ENCODE measurements at places on chromosomes 4 and X. TPM values are rescaled to one million over a fixed set of nuclear protein-coding genes. Genes with fewer than 3 reads are reported as not detected.

EDA gene
- 1.2 TPM for total RNA-seq

- DNase-seq: no peak
Measured at GRCh38 chr4:54707406-54707805, 49.6 kb downstream of the KIT start.

GRCh38 chrX:119235872-119236622 lies at the start of gene PGRMC1:
TSS of gene PGRMC1 (plus strand) at chrX:119236285. CDS start at chrX:119236364, 79 bp downstream.
- DNase-seq: peak; percentile 84

- DNase-seq: no peak
Measured at GRCh38 chr4:32932156-32932555, 2212.0 kb downstream of the PCDH7 start.

DNA sequence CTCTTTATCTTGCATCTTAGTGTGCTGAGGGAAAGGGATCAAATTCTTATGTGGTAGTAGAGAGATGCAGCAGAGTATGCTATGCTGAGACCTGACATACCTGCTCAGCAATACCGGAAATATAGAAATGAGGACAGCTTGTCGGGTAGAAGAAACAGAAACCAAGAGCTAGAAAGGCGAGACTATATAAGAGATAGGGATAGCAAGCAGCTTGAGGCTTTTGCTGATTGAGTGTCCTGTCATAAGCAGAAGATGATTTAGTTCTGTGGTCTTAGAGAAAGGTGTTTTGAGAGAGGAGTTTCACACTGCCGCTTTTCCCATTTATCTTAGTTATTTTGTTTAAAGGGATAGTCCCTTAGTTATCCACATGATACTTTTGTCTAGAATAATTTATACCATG lies 31.7 kb downstream of the USP9X start:
- DNase-seq: no peak

DNA sequence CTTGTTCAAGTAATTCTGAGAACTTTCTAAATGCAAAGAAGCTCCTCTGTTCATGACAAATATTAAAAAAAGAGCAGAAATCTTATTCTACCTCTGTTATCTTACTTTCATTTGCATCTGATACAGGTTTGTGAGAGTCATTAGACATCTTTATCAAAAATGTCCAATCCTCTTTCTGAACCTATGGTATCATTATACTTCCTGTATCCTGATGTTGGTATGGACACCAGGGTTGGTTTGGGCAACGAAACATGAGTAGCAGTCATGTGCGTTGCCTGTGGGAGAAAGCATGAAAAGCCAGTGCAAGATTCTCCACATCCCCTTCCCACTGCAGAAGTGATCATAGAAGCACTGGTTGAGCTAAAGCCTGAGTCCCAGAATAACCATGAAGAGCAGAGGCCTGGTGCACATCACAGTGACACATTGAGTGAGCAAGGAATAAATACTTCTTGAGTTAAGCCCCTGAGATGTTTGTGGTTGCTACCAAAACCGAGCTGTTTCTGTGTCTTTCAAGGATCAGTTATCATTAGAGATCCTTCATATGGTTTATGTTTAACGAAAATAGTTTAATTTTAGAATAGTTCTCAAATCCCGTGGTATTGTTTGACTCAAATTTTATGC lies 197.2 kb downstream of the BANK1 start:
- DNase-seq: no peak

DNA sequence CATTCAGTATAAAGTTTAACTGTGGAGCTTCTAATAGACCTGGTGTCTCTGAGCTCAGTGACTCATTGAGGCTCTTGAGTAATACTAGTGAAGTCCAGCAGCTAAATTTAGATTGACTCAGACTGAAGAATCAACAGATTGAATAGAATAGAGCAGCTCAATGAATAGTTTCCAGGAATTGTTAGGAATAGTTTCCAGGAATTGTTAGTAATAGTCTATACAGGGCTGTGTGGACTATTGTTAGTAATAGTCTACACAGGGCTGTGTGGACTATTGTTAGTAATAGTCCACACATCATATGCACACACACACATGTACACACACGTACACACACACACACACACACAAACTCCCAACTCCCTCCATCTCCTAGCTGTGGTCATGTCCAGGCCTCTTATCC lies 3.0 kb downstream of the GIMD1 start:
- no peak for DNase-seq

TNMD gene
- total RNA-seq: not detected

DNA sequence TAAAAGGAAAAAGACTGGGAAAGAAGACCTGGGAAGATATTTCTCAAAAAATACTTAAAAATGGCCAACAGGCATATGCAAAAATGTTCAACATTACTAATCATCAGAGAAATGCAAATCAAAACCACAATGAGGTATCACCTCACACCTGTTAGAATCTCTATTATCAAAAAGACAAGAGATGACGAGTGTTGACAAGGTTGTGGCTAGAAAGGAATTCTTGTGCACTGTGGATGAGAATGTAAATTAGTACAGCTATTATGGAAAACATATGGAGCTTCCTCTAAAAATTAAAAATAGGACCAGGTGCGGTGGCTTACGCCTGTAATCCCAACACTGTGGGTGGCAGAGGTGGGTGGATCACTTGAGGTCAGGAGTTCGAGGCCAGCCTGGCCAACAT lies 50.0 kb downstream of the C4orf46 start:
- DNase-seq: no peak

GRCh38 chrX:24225265-24225664 lies 75.7 kb downstream of the ZFX start:
- DNase-seq: no peak

ARAF gene
- 18.4 TPM for total RNA-seq

DNA sequence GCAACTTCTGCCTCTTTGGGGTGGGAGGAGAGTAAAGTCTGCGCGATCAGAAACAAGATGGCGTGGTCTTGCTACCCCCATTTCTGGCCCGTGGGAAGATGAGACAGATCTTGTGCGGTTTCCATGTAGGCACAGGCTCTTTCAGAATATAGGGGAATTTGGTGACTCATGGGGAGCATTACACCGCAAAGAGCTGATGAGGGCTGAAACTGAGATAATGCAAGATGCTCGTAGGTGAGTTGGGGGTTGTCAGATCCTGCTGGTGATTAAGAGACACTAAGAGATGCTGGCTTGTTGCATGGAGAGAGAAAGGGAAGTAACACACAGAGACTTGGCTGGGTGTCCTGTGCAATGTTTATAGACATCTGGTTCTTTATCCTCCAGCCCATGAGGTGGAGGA lies 1.5 kb downstream of the EVC start:
- DNase-seq: peak; percentile 92

FAT1 gene
- total RNA-seq: 50.2 TPM

GPC4 gene
- total RNA-seq: 1.3 TPM

- DNase-seq: no peak
Measured at GRCh38 chr4:566508-567295, 9.4 kb downstream of the TMEM271 start.

- DNase-seq: peak; percentile 99
Measured at GRCh38 chr4:6269616-6270511, at the start of gene WFS1. TSS of gene WFS1 (plus strand) at chr4:6269850. CDS start at chr4:6277456, 7,606 bp downstream.

DNA sequence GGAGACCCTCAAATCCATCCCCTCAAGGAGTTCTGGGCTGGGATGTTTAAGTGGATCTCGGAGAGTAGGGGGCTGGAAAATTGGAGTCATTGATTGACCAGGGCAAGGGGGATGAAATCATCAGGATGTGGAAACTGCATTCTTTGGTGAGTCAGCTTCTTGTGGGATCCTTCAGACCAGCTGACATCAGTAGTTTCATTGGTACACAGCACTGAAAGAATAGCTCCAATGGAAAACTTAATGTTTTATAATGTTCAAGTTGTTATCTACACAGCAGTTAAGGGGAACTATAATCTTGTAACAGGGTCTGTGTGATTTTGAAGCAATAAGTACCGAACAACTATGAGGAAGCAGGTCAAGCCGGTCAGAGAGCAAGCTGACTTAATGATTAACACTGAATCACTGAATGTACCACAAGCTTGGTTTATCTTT lies 506.1 kb downstream of the RPA4 start:
- peak; percentile 64 for DNase-seq

IGBP1 gene
- total RNA-seq: 47.1 TPM

TRMT44 gene
- total RNA-seq: 19.5 TPM

NHS gene
- 1.1 TPM for total RNA-seq

- peak; percentile 91 for DNase-seq
Measured at GRCh38 chr4:5371415-5372190, 320.3 kb downstream of the STK32B start.

SMIM31 gene
- total RNA-seq: not detected

MAGEA2 gene
- 7.7 TPM for total RNA-seq

TKTL1 gene
- total RNA-seq: not detected

CLDN24 gene
- not detected for total RNA-seq

ADH7 gene
- total RNA-seq: not detected

DNA sequence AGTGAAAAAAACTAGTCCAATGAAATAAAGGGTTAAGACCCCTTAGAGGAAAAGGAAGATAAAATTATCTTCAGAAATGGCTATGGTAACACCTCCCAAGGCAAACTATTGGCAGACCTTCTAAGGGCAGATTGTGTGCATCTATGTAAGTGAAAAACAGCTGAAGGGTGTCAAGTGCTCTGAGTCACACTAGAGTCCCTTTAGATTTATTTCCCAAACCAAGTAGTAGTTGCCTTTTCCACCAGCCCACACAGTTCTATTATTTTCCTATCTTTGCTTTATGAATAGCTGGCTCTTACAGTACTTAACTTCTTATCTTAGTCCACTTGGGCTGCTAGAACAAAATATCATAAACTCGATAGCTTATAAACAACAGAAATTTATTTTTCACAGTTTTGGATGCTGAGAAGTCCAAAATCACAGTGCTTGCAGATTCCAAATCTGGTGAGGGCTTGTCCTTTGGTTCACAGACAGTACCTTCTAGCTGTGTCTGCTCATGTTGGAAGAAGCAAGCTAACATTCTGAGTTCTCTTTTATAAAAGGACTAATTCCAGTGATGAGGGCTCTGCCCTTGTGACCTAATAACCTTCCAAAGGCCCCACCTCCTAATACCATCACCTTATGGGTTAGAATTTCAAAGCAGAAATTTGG lies 143.6 kb downstream of the GRID2 start:
- DNase-seq: no peak

ANXA3 gene
- 31.7 TPM for total RNA-seq

- no peak for DNase-seq
Measured at GRCh38 chrX:67781132-67781531, 237.3 kb downstream of the AR start.

- DNase-seq: peak; percentile 63
Measured at GRCh38 chr4:182212211-182212761, 30.9 kb upstream of the TENM3 start.

GRCh38 chr4:38782452-38783108 lies at the start of gene TLR10:
TSS of gene TLR10 (minus strand) at chr4:38782990. CDS start at chr4:38775590, 7,400 bp downstream.
- peak; percentile 36 for DNase-seq

HDAC8 gene
- total RNA-seq: 20.5 TPM

- no peak for DNase-seq
Measured at GRCh38 chr4:168540503-168541265, 43.8 kb downstream of the PALLD start.
